Upper lobe of left lung (tissue), 6 donors: ENCODE measurements at places on chromosomes 3 and 15.

DNA sequence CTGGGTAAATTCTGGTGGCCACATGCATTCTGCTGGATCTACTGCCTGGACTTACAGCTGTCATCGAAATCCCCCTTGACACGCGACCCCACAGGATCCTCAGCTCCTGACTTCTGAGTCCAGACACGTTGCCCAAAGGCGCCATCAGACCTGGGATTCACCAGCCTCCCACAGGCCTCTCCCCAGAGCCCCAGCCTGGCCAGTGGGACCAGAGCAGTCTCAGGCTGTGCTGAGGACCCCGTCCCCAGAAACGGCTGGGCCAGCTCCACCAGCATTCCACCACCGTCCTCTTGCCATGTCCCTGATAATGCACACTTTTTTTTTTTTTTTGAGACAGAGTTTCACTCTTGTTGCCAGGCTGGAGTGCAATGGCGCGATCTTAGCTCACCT lies 166.1 kb downstream of the LRRK1 start:
- H3K27me3 ChIP-seq = no peaks in the 10 kb centered on the region
- H3K27ac ChIP-seq = no peak overlapping the region
- H3K36me3 ChIP-seq = no peaks in the 10 kb centered on the region
- no peak overlapping the region for H3K4me3 ChIP-seq
- peaks cover 12% of the 10 kb centered on the region for H3K4me1 ChIP-seq
- no peak for DNase-seq

DNA sequence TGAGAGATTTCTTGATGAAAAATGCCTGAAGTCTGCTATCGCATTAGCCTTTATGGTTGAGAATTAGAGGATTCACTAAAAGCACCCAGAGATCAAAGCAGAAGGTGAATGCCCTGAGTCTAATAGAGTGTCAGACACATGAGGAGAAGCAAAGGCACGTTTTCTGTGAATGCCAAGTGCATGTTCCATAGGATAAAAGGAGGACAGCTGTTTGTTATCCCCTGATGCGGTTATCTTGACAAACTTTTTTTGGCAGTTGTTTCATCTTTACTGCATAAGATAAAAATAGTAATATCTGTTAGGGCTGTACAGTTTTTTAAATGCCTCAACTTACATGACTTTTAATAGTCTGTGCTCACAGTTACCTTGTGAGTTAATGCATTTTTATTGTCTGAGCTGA lies 65.3 kb upstream of the CD96 start:
- no peak for DNase-seq
- no peak overlapping the region for H3K27ac ChIP-seq
- no peaks in the 10 kb centered on the region for H3K36me3 ChIP-seq
- H3K4me1 ChIP-seq = no peaks in the 10 kb centered on the region

GRCh38 chr3:120443626-120444123 lies 7.1 kb downstream of the FSTL1 start:
- H3K27me3 ChIP-seq = no peaks in the 10 kb centered on the region
- H3K36me3 ChIP-seq = no peaks in the 10 kb centered on the region
- H3K4me3 ChIP-seq = no peak overlapping the region

DNA sequence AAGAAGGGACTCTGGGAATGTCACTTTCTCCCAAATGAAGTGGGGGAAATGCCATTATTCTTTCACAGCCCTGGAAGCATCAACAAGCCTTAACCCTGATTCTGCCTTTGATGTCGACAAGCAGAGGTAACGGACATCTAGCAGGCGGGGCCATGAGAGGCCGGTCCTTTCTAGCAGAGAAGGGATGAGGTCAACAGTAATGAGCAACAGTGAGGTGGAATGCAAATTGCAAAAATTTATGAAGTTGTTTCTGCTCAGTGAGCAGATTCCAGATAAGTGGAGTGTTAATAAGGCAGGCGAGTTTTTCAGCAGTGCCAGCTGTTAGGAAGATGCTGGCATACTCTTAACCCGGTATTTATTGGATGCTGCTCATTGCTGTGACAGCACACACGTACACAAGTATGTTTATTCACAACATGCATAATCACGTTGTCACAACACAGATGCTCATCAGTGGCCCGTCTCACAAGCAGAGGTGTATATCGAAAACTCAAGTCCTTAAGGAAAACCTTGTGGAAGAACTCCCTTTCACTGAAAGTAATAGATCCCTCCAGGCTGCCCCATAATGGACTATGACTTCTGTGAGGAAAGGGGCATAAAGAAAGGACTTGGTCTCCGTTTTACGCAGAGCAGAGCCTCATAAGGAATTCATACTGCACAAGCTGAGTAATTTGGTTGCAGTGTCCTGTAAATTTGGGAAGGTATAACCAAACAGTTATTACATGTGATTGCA lies 329.0 kb downstream of the IGSF11 start:
- H3K27ac ChIP-seq = no peak overlapping the region
- H3K36me3 ChIP-seq = no peaks in the 10 kb centered on the region
- H3K4me3 ChIP-seq = no peak overlapping the region
- no peak for DNase-seq
- H3K4me1 ChIP-seq = no peaks in the 10 kb centered on the region
- no peaks in the 10 kb centered on the region for H3K27me3 ChIP-seq

DNA sequence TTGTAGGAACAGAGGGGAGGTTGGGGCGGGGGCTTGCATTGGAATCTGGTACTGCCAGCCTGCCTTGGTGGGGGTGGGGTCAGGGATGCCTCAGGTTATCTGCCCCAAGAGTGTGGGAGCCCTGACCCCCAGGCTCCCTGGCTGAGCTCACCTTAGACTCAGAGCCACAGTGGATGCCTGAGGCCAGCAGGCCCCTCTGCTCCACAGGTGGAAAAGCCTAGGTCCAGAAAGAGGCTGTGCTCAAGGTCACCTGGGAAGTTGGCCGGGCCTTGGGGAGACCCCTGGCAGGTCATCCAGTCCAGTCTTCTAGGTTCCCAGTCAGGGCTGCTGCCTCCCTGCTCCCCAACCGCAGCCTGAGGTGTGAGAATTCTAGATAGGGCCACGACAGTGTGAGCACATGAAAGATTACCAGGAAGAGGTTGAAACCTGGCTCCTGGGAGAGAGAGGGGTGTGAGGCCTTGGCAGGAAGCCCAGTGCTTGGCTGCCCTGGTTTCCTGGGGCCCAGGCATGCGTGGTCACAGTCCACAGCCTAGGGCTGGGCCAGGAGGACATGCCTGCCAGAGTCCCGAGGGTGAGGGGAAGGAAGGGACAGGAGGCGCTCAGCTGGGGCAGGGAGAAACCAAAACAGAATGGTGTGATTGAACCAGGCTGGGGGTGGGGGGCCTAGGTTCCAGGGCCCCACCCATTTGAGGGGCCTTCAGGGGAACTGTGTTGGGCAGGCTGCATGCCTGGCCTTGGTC lies 4.9 kb downstream of the HDAC11 start:
- H3K4me3 ChIP-seq = no peak overlapping the region
- peaks cover 26% of the 10 kb centered on the region for H3K4me1 ChIP-seq
- H3K36me3 ChIP-seq = no peaks in the 10 kb centered on the region
- DNase-seq = peak; percentile 65

DNA sequence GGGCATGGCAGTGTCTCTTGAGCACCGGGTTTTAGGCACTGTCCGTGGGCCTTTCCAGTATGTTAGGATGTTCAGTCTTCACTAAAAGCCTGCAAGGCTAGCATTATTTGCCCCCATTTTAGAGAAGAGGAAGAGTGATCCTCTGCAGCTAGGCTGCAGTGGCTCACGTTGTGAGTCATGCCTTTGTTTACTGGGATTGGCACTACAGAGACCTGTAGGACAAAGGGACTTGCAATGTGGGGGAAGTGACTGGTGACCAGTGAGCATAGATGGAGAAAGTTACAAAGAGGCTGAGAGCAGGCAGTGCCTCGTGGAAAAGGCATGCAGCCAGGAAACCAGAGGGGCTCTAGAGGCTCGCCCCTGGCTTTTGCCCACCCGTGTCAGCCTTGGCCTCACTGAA lies 26.8 kb upstream of the CPNE9 start:
- H3K27ac ChIP-seq = no peak overlapping the region
- no peaks in the 10 kb centered on the region for H3K27me3 ChIP-seq

DNA sequence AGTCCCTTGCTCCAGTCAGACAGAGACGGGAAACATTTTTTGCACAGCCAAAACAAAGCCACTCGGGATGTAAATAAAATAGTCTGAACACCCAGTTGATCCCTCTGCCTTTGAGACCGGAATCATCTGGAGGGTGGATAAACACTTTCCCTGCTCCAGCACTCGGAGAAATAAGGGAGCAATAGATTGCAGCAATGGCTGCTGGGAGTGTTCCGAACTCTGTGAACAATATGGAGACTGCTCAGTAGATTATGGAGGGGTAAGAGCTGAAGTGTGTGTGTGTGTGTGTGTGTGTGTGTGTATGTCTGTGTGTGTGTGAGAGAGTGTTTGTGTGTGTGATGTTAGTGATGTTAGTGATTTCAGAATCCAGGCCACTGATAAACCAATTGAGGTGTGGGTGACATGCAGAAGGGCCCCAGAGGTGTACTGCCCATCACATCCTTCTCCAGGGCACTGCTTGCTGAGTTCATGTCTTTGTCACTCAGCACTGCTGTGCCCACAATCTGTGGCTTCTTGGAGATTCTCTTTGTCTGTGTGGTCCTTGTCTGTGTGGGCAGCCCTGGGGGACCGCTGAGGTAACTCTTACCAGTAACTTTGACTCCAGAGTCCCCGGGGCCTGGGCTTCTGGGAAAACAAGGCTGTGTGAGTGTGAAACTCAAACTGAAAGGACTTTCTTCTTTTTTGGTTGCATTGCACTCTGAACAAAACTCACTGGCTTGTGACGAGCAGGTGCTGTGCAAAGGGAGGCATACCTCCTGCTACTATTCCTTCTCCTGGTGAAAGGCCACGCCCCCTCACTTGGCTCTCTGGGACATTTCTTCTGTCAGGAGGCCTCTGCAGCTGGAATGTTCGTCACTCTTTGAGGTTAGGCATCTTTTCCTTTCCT lies 23.0 kb downstream of the CRYGS start:
- no peaks in the 10 kb centered on the region for H3K4me1 ChIP-seq
- no peaks in the 10 kb centered on the region for H3K36me3 ChIP-seq
- no peak overlapping the region for H3K27ac ChIP-seq
- DNase-seq = no peak
- no peaks in the 10 kb centered on the region for H3K27me3 ChIP-seq

DNA sequence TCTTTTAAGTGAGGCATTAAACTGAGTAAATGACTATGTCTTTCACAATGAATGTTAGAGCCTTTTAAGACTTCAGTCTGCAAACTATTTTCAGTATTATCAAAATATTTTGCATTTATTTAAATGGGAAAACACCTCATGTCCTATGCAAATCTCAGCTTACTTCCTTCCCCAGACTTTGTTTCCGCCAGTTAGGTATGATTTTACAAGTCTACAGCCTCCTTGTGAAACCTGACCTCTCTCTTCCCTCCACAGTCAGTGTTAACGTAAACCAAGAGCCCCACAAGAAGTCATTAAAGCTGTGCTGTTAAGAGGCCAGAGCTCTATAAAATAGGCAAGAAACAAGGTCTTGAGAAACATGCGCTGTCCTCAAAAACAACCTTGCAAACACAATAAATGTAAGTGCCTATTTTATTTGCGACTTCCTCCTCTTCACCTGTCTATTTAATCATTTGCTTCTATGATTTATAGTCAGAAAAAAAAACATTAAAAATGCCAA lies 48.3 kb downstream of the PRTG start:
- no peak for DNase-seq
- H3K4me3 ChIP-seq = no peak overlapping the region
- no peak overlapping the region for H3K27ac ChIP-seq
- no peaks in the 10 kb centered on the region for H3K36me3 ChIP-seq
- no peaks in the 10 kb centered on the region for H3K27me3 ChIP-seq
- H3K4me1 ChIP-seq = no peaks in the 10 kb centered on the region

DNA sequence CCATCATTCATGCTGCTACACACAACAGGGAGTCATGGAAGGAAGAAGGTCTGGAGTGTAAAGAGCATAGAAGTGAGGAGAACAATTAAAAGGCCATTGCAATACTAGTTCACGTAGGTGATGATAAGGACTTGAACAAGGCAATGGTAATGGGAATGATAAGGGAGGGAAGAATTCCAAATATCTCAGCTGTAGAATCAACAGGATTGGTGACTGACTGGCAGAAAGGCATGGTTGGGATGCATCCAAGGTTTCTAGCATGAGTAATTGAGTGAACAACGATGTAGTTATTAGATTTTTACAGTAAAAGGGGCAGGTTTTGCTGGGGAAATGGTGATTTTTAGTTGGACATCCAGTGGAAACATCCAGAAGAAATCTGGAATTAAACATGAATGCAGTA lies 2.4 kb upstream of the SEC62 start:
- no peaks in the 10 kb centered on the region for H3K27me3 ChIP-seq
- H3K36me3 ChIP-seq = no peaks in the 10 kb centered on the region
- no peak overlapping the region for H3K4me3 ChIP-seq
- H3K4me1 ChIP-seq = peaks cover 16% of the 10 kb centered on the region
- no peak overlapping the region for H3K27ac ChIP-seq

- peaks cover 9% of the 10 kb centered on the region for H3K4me1 ChIP-seq
- H3K27me3 ChIP-seq = no peaks in the 10 kb centered on the region
- H3K36me3 ChIP-seq = no peaks in the 10 kb centered on the region
- DNase-seq = no peak
- H3K4me3 ChIP-seq = no peak overlapping the region
These were observed 216.3 kb downstream of the LPP start for GRCh38 chr3:188370081-188370830.

GRCh38 chr3:129552287-129553050 lies 9.5 kb downstream of the H1-8 start:
- DNase-seq = no peak
- no peak overlapping the region for H3K27ac ChIP-seq
- peaks cover 24% of the 10 kb centered on the region for H3K36me3 ChIP-seq

DNA sequence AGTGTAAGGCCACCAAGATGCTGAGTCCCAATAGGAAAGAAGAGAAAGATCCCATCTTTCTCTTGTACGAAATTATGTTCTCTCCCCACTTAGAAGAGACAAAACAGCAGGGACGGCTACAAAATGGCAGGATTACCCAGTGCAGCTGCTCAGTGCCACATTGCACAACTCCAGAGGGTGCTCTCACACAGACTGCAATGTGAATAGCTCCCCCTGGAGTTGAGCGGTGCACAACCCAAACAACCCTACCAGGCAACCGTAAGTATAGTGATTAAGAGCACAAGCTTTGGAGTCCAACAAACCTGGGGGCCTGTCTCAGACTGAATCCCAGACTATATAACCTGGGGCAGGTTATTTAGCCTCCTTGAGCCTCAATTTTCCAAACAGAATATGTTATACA lies 3.1 kb upstream of the BHLHE40 start:
- peak overlapping the region; percentile 98 for H3K27ac ChIP-seq
- H3K36me3 ChIP-seq = no peaks in the 10 kb centered on the region
- H3K4me3 ChIP-seq = no peak overlapping the region

DNA sequence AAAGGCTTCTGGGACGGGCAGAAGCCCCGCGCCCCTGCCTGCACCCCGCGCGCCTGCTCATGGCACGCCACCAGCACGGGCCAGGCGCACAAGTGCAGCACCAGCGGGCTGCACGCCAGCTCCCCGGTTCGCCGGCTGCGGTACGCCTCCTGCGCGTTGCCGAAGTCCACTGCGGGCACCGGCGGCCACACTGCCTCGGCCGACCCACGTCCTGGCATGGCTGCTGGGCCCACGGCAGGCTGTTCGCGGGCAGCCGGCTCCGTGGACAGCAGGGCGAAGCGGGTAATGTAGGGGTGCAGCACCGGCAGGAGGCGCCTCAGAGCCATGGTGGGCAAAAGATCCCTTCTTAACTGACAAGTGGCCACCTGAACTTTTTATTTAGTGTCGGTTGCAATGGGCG lies 34.8 kb downstream of the MCCC1 start:
- peaks cover 20% of the 10 kb centered on the region for H3K36me3 ChIP-seq
- no peaks in the 10 kb centered on the region for H3K4me1 ChIP-seq
- no peaks in the 10 kb centered on the region for H3K27me3 ChIP-seq
- DNase-seq = peak; percentile 80
- H3K27ac ChIP-seq = no peak overlapping the region
- H3K4me3 ChIP-seq = no peak overlapping the region
